ENCODE measurements at places on chromosomes 12 and 14.

DNA sequence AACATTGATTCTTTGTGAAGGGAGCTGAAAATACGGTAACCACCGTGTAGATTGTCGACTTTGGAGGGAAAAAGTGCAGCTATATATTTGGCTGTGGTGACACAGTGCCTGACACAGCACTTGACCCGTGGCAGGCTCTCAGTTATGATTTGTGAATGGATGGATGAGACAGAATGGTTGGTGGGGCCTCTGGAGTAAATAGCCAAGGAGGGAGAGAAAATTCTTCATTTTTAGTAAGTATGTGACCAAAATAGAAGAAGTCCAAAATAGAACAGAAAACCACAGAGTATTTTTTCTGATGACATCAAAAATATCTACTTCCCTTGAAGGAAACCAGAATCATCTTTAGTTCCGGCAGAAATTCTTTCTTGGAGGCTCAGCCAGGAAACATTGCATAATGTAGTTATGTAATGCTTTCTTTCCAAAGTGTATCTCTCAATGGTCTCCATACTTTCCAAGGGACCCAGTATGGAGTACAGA, 82.0 kb upstream of the WSCD2 start:
- DNase-seq: no peak

DNA sequence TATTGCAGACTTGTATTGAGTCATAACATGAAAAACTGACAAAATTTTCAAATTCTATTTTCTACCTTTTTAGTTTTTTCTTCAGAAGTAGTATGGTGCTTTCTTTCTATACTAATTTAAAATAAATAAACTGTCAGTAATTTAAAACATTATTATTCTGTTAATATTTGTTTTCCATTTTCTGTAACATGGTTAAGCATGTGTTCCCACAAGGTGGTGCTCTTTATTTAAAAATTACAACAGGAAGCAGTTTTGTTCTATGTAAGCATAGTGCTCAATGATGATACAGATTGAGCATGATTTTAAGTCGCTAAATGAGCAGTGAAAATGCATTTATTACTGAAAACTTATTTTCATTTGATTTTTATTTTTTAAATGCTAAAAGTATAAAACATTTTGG, 114.6 kb downstream of the PPFIA2 start:
- DNase-seq: no peak

GRCh38 chr12:115872919-115873357, 404.6 kb downstream of the MED13L start:
- DNase-seq: no peak

DNA sequence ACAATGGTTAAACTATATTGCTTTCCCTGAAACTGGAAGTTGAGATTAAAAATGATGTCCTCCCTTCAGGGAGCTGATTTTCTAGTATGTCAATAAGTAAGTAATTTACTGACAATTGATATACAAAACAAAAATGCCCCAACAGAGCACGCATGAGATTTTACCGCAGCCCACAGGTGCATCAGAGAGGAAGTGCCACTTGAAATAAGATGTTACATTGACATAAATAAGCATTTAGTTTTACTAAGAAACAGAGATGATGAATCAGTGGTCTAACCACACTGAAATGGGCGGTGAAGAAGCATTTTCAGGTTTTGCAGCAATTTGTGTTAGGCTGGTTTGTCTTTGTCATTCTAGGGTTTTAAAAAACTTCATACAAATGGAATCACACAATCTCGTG, 8.8 kb upstream of the CLECL1 start:
- DNase-seq: peak; percentile 50

DNA sequence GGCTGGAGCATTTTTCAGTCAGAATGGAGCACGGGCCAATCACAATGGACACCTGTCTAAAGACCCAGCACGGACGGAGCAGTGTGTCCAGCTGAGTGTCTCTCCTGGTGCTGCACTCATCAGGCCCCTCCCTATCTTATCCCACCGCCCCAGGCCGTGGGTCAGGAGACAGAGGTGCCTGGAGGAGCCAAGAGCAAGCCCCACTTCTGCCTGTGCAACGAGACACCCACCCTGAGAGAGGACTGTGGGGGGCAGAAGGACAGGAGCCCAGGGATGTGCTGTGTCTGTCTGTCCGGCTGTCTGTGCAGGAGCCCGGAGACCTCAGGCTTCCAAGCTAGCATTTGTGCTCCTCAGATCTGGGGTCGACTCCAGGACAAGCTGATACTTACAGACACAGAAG, 69.6 kb upstream of the SFSWAP start:
- DNase-seq: no peak

DNA sequence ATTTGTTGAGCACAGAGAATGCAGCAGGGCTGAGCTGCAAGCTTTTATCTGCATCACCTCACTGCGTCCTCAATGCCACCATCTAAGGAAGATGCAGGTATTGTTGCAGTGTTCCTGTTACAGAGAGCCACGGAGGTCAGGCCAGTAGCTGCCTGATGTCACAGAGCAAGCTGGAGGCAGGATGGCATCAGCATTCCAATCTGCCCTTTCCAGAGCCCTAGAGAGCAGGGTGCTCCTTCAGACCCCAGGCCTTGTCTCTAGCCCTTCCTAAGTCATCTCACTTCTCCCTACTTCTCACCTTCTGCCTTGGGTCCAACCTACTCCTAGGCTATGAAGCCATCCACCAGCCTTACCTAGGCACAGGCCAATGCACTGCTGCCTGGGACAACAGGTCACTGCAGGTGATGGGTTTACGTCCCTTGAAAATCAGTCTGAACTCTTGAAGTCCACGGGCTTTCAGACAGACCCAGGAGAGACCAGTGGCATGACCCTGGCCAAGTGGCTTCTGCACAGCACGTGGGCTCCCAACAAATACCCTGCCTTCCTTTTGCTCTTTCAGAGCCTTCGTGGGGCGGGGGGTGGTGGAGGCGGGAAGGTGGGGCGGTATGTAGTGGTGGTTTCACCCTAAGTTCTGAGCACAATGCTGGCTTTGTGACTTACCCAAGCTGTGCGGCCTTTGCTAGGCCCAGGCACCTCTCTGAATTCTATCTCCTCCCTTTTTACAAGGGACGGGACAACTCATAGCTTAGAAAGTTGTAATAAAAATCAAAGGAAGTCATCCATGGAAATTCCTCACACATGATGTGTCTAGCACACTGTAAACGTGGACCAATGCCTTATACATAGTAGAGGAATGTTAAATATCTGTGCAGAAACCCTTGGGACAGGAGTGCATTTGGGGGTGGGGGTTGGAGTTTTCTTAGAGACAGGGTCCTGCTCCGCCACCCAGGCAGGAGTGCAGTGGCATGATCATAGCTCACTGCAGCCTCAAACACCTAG, 136.0 kb downstream of the KSR2 start:
- DNase-seq: no peak
